ENCODE measurements at places on chromosomes 1 and 21.

DNA sequence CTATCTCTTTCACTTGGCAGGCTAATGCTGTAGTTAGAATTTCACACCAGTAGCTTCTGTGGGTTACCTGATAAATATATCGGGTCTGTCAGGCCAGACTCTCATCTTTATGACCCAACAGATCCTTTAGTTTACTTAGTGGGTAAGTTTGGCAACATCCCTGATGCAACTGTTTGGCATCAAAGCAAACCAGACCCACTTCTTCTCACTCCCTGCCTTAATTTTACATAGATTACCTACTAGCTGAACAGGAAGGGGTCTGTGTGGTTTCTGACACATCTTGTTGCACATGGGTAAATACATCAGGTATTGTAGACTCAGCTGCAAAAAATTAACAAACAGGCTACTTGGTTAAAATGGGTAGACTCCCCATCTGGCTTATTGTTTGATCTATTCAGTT, 3.2 kb upstream of the GUK1 start:
- no peak for DNase-seq

DNA sequence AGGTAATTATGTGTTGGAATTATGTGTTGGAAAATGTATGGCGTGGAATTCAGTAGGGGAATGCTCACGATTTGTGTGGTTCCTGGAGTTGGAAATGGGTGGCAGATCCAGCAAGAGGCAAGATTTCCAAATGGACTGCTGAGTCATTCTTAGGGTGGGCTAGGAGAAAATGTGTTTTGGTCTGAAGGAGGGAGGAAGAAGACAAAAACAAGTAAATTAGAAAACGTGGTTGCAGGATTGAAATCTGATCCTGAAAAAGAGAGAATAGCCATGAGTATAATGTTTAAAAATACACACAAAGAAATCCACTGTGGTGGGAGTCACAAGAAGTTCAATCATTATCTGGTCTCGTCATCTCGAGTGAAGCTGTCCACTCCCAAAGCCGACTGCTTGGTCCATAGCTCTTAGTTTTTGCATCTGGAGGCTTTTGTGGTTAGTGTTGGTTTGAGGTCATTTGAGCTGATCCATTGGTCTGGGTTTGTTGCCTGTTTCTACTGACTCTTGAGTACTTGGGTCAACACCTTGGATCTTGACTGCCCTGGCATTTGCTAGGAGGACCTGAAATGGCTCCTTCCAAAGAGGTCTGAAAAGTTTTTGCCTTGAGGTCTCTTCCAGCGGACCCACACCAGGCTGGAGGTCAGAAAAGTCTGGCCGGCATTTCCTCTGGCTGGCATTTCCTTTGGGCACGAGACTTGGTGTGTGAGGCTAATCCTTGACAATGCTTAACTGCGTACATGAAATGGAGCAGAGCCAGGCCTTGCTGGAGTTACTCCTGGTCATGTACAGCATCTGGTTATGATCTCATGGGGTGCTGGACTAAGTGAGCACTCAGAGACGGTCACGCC, 9.2 kb downstream of the MX2 start:
- DNase-seq = no peak

DNA sequence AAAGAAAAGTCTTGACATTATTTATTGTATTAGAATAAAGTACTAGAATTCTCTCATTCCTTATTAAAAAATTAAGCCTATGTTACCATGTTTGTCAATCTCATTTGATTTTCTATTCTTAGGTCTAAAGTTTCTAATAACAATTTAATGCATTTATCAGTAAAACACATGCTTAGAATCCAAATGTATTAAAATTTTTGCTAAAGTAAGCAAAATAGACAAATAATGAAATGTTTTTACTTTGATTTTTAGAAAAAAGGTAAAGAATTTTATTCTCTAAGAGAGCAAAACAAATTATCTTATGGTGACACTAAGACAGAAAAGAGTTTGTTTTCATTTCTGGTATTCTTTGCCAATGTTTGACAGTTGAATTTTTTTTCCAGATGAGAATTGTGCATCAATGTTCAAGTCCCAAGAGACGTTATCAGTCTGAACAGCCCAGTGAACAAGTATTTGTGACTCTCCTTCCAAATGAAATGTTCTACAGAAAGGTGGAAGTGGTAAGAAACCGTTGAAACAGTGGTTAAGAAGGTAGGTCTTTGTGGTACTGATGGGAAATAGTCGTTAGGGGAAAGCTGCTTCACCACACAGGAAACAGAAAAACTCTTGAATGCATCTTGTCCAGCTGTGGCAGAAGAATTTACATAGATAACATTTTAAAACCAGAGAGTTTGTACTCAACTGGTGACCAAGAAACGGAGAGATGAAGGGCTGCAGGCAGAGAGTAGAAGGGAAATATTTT, 402.5 kb downstream of the PTPRC start:
- peak; percentile 27 for DNase-seq

- DNase-seq = no peak
These were observed 186.8 kb upstream of the RGS18 start for GRCh38 chr1:191971447-191971846.

DNA sequence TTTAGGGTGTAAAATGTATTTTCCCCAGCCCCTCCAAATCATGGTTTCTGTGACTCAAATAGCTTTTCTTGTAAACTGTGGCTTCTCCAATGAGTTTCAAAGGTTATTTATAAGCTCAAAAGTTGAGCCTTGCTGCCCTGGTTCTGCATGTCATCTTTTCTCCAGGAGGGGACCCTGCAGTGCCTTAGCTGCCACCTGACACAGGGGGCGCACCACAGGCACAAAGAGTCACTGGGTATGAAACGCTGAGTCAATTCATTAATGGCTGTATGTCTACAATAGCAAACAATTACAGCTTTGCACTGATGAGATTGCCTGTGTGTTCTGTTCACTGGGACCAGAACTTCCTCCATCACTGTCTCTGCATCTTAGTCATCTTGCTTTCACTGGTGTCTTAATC, 100.8 kb downstream of the PCP4 start:
- no peak for DNase-seq

- DNase-seq = no peak
These were observed 157.4 kb downstream of the ACTL8 start for GRCh38 chr1:17912491-17912890.

DNA sequence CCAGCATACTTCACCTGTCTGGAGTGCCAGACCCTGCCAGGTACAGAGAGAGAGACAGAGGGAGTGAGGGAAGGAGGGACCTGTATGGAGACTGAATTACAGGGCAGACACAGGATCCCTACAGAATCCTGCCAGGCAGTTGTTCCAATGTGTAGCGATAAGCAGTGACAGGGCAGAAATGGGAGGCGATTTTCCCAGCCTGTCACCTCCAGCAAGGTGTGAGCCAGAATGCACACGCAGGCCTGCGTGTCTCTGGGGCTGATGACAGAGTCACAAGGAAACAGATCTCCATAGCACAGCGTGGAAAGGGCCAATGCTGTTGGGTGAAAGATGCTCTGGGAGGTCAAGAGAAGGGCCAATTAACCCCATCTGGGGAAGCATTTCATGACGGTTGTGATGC, 111.3 kb downstream of the HIVEP3 start:
- no peak for DNase-seq

- DNase-seq = no peak
These were observed 161.4 kb upstream of the ZRANB2 start for GRCh38 chr1:71242239-71242638.

DNA sequence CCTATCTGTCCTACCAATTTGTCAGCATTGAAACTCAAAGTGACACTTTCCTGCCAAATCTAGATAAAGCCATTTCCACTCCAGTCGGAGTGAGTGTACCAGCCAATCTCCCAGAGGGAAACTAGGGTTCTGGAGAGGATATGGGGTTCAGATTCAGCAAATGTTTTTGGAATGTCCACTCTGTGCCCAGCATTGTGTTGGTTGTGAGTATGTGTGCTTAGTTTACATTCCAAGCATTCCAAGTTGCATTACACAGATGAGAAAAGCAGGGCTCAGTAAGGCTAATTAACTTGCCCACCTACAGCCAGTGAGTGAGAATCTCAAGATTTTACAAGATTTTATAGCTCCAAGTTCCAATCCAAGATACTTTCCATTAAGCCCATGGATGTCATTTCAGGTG, 26.4 kb upstream of the RGS16 start:
- DNase-seq = no peak

DNA sequence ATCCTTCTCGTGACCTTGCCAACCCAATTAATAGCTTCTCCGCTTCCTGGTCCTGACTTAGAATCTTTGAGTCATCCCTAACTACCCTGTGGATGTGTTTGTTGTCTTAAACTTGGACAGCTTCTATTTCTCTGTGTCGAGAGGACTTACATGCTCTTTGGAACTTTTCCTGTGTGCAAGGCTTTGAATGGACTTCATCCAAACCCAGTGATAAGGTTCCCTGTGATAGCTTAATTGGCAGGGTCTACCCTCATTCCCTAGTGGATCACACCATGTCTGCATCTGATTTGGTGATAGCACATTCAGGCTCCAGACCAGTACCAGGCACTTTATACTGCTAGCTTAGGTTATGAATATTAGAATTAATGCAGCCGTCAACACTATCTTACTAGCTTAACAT, 378.2 kb upstream of the KAZN start:
- DNase-seq = no peak

DNA sequence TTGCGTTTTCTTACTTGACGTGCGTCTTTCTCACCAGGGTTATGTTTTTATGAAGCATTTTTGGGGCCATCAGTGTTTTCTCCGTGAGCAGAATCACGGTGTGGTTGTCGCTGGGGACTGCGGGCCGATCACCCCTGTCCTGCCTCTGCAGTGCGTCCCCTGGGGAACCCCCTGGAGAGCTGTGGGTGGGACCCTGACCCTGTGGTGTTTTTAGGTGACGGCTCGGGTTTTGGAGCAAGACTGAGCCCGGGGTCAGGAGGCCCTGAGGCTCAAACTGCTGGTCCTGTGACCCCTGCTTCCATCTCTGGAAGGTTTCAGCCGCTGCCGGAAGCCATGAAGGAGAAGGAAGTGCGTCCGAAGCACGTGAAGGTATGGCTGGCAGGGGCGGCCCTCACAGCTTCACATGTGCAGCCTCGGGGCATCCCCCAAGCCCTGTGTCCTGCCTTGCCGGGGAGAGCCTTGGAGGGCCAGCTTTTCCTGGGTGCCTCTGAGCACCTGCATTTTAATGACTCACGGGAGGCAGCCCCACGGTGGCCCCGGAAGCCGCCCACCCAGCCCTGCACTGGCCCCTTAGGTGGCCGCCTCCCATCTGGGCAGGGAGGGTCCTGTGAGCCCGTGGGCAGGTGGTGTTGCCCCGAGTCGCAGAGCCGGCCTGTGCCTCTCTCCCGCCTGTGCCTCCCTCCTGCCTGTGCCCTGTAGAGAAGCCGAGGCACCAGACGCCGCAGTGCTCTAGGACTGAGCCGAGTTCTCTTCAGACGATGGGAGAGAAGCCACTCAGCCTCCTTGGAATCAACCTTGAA, 36.7 kb upstream of the DIP2A start:
- no peak for DNase-seq

GRCh38 chr1:169041366-169041765, 65.1 kb upstream of the ATP1B1 start:
- no peak for DNase-seq

- DNase-seq = no peak
These were observed 60.8 kb downstream of the SLC37A1 start for GRCh38 chr21:42574234-42575027.

- DNase-seq = peak; percentile 38
These were observed 37.2 kb downstream of the WNT4 start for GRCh38 chr1:22105611-22106207.

GRCh38 chr1:160125746-160126145, 10.2 kb downstream of the ATP1A2 start:
- no peak for DNase-seq

DNA sequence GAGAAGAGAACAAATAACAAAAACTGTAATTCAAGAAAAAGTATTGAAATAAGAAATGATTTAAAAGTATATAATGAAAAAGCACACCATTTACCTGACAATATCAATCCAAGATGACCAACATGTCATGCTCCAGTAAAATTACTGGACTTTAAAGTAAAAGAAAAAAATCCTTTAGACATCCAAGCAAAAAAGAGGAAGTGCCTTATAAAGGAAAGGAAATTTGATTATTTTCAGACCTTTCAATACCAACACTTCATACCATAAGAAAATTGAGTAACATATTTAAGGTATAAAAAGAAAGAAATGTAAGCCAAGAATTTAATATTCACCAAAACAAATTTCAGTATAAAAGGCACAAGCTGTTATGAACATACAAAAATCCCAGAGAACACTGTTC, 46.2 kb upstream of the SSX2IP start:
- no peak for DNase-seq

DNA sequence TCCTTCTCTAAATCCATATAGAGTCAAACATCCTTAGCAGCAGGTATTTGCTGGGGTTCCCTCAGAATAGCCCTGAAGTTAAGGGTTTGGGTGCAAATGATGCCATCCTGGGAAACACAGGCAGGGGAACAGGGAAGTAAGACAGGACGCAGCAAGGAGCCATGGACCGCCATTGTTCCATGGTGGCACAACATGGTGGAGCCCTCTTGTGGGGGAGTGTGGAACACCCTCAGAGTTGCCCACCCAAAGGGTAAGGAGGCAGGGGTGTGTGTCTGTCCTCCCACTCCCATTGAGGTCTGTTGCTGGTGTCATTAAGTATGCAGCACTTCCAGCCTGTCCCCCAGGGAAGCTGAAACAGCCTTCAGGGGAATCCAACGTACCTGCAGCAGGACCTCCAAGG, 20.4 kb upstream of the RCAN1 start:
- DNase-seq = no peak

DNA sequence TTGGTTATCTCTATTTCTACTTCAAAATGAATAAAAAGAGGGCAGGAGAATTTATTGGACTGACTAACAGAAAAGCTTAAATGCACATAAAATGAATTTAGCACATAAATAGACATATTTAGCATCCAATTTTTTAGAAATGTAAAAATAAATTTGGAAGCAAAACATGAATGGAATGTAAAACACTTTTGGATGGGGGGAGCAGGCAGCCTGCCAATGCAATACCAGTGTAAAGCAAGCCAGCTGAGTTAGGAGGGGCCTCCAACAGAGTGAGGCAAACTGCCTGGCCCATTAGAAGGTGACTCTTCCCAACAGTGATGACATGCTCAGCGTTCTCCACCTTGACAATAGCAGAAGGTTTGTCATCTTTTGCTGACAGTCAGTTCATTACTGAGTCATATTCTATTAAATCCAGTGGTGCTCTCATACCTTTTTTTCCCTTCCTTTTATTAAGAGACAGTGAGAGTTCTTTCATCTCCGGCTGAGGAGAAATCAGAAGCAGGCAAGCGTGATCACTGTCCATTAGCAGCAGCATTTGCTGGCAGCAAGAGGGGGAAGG, 19.5 kb upstream of the EXO1 start:
- no peak for DNase-seq

GRCh38 chr1:199399996-199400724, 627.4 kb upstream of the NR5A2 start:
- DNase-seq = no peak

GRCh38 chr1:201566529-201566823, 27.5 kb downstream of the NAV1 start:
- DNase-seq = no peak

DNA sequence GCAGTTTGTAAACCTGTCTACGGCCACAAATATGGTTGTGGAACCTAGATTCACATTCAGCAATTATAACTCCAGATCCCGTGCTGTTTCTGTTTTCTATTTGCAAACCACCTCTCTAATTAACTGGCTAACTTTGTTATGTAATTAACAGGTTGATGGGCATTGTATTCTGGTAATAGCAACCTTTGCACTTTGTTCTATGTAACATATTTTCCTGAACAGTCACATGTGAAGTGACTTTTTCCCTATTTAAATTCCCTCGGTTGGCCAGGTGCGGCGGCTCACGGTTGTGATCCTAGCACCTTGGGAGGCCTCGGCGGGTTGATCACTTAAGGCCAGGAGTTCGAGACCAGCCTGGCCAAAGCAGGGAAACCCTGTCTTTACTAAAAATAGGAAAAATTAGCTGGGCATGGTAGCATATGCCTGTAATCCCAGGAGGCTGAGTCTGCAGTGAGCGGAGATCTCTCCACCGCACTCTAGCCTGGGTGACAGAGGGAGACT, 1.4 kb downstream of the ACADM start:
- no peak for DNase-seq
